ENCODE measurements at places on chromosomes 3 and 15.

GRCh38 chr3:159897331-159898075 is 91.1 kb upstream of the IL12A start:
- no peak for DNase-seq

DNA sequence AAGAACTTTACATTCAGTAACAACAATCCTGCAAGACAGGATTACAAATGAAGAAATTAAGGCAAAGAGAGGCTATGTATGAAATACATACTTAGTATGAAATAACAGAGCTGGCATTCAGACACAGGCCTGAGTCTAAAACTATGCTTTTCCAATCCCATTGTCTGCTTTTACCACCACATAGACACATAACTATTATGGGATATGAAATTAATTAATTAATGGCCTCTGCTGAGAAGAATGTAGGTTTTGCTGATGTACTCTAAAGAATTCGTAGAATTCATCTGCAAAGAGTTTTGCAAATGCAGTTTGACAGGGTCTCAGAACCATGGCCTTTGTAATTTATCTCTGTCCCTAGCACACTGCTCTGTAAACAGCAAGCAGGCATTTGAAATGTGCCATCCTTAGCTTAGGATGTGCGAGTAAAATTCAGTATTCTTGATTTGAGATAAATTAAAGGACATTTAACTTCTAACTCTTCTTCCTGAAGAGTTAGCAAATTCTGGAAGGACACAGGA is 54.5 kb upstream of the BOC start:
- no peak for DNase-seq

DNA sequence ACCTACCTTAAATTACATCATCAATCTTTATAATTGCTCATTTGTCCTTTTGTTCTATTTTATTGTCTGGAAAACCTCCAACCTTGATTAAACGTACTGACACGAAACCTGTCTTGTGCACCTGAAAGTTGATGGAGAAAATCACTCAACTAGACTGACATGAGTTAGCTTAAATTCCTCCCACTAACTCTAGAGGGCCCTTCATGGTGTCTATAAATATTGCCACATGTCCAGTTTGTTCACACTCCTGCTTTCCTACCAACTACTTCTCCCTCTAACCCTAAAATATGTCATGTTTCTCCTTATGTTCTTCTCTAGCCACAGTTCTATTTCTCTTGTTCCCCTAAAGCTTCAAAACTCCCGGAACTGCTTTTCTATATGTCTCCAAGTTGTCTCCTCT is 59.8 kb upstream of the SGO1 start:
- DNase-seq, result no peak

DNA sequence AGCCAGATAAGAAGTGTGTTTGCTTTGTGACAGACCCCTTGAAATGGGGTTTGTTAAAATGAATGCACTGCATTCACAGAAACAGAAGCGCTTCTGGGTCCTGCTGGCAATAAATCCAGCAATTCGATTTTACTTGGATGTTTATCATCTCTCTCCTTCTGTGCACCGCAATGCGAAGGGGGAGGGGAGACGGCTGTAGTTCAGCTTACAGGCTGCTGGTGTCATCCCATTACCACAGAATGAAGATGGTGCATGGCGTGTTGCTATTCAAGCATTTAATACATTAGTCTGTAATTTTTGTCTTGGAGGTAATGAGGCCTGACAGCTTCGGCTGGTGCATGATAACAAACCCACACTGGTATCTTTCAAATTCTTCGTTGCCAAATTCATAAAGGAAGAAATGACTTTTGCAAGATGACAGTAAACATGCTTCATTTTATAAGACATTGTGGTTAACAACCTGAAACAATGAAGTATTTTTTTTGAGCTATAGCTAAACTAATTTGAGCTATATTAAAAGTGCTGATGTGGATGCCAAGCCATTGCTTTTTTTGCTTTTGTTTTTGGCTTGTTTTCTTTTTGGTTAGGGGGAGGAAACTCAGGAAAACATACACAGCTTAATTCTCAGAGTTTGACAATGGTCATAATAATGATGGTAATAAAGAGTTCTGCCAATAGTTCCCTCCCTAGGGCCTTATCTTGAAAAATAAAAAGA is 418.3 kb downstream of the OTOL1 start:
- no peak for DNase-seq

- DNase-seq, result no peak
These were observed 39.1 kb downstream of the SEMA5B start for GRCh38 chr3:122988508-122988907.
